ENCODE measurements at places on chromosomes 13 and 19. TPM values are rescaled to one million over a fixed set of nuclear protein-coding genes. Genes with fewer than 3 reads are reported as not detected.

- no peaks in the 10 kb centered on the region for H3K36me3 ChIP-seq
- H3K4me1 ChIP-seq = no peaks in the 10 kb centered on the region
- no peak overlapping the region for H3K4me3 ChIP-seq
- H3K27ac ChIP-seq = no peak overlapping the region
- no peaks in the 10 kb centered on the region for H3K27me3 ChIP-seq
Observed at GRCh38 chr13:98962901-98963590, 14.8 kb downstream of the DOCK9 start.

GRCh38 chr19:35069696-35070095, 28.2 kb downstream of the HPN start:
- no peak overlapping the region for H3K27ac ChIP-seq
- no peak overlapping the region for H3K4me3 ChIP-seq
- no peak for DNase-seq
- no peaks in the 10 kb centered on the region for H3K4me1 ChIP-seq
- no peaks in the 10 kb centered on the region for H3K27me3 ChIP-seq
- no peaks in the 10 kb centered on the region for H3K36me3 ChIP-seq

RFPL4A gene
- total RNA-seq = not detected

CPAMD8 gene
- 0.29 TPM for total RNA-seq

- H3K36me3 ChIP-seq = peaks cover 4% of the 10 kb centered on the region
- peak overlapping the region; percentile 19 for H3K4me3 ChIP-seq
- peaks cover 6% of the 10 kb centered on the region for H3K27me3 ChIP-seq
- H3K4me1 ChIP-seq = no peaks in the 10 kb centered on the region
- peak; percentile 83 for DNase-seq
Observed at GRCh38 chr19:33193269-33193864, 763 bp upstream of the LRP3 start.

CASP14 gene
- total RNA-seq = not detected

DNA sequence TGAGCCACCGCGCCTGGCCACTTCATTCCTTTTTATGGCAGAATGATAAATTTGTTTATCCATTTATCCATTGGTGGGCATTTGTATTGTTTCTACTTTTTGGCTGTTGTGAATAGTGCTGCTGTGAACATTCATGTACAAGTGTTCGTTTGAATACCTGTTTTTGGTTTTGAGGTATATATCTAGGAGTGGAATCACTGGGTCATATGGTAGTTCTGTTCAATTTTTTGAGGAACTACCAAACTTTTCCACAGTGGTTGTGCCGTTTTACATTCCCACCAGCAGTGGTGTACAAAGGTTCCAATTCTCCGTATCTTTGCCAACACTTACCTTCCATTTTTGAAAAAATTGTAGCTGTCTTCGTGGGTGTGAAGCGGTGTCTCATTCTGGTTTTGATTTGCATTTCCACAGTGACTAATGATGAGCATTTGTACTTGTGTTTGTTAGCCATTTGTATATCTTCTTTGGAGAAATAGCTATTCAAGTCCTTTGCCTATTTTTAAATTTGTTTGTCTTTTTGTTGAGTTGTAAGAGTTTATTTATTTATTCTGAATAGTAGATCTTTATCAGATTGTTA, 55.7 kb downstream of the TM9SF2 start:
- no peak for DNase-seq
- peaks cover 46% of the 10 kb centered on the region for H3K36me3 ChIP-seq
- H3K4me1 ChIP-seq = no peaks in the 10 kb centered on the region
- no peak overlapping the region for H3K4me3 ChIP-seq

DNA sequence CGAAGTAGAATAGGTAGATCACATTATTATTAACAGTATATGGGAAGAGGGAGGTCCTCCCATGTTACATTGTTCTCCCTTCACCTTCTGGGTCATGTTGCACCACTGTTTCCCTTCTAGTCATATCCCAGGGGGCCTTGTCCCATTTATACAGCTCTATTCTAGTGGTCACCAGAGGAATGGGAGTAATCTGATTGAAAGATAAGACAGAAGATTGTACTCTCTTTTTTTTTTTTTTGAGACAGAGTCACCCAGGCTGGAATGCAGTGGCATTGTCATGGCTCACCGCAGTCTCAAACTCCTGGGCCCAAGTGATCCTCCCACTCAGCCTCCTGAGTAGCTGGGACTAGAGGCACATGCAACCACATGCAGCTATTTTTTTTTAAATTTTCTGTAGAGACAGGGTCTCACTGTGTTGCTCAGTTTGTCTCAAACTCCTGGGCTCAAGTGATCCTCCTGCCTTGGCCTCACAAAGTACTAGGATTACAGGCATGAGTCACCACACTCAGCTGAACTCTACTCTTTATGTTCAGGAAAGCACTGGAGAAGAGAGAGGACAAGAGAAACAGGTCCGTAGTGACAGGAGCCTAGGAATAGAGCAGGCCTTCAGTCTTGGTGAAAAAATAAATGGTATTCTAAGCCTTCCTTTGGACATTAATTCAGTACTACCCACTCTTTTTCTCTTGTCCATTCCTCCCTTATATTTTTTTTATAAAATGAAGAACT, 4.3 kb upstream of the ZNF529 start:
- no peak overlapping the region for H3K27ac ChIP-seq
- peaks cover 36% of the 10 kb centered on the region for H3K36me3 ChIP-seq
- DNase-seq = no peak
- no peak overlapping the region for H3K4me3 ChIP-seq
- H3K4me1 ChIP-seq = peaks cover 7% of the 10 kb centered on the region
- no peaks in the 10 kb centered on the region for H3K27me3 ChIP-seq

GRCh38 chr13:41145136-41145908, 12.7 kb upstream of the KBTBD6 start:
- no peak for DNase-seq
- peak overlapping the region; percentile 36 for H3K27ac ChIP-seq
- no peaks in the 10 kb centered on the region for H3K36me3 ChIP-seq
- H3K4me1 ChIP-seq = peaks cover 4% of the 10 kb centered on the region
- no peaks in the 10 kb centered on the region for H3K27me3 ChIP-seq

DNA sequence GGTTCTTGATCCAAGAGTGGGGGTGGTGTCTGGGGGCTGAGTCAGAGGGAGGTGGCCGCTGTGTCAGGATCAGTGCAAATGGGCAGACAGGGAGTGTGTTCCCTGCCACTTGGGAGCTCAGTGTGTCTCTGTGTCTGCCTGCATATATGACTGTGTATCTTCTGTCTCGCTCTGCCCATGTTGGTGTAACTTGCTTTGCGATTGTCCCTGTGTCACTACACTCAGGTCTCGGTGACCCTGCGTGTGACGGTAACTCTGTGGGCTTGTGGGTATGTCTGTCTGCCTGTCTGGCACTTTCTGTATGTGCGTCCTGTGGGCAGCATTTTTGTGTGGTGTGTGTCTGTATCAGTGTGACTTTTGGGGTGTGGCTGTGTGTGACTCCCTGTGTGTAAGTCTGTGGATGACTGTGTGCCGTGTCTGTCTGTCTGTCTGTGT, 8.2 kb upstream of the ERFL start:
- no peaks in the 10 kb centered on the region for H3K36me3 ChIP-seq
- peak overlapping the region; percentile 3 for H3K27ac ChIP-seq
- DNase-seq = peak; percentile 97
- H3K4me3 ChIP-seq = peak overlapping the region; percentile 16

FBXL3 gene
- 69.2 TPM for total RNA-seq

DNA sequence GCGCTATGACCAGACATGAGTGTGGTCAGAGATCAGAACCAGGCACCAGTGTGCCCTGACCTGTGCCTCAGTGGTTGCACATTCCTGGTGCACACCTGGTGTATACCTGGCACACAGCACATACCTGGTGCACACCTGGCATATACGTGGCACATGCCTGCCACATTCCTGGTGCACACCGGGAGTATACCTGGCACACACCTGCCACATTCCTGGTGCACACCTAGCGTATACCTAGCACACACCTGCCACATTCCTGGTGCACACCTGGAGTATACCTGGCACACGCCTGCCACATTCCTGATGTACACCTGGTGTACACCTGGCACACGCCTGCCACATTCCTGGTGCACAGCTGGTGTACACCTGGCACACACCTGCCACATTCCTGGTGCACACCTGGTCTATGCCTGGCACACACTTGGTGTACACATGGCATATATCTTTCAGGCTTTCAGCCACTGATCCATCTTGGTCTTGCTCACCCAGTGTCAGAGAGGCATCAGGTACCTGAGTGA, 61.3 kb upstream of the ADGRL1 start:
- peaks cover 28% of the 10 kb centered on the region for H3K27me3 ChIP-seq
- H3K36me3 ChIP-seq = no peaks in the 10 kb centered on the region
- peak; percentile 66 for DNase-seq
- no peaks in the 10 kb centered on the region for H3K4me1 ChIP-seq
- no peak overlapping the region for H3K27ac ChIP-seq
- H3K4me3 ChIP-seq = no peak overlapping the region

GRCh38 chr19:19110410-19111135, 27.7 kb downstream of the TMEM161A start:
- no peaks in the 10 kb centered on the region for H3K27me3 ChIP-seq
- no peaks in the 10 kb centered on the region for H3K36me3 ChIP-seq
- H3K27ac ChIP-seq = no peak overlapping the region
- H3K4me1 ChIP-seq = peaks cover 3% of the 10 kb centered on the region
- DNase-seq = peak; percentile 30

DNA sequence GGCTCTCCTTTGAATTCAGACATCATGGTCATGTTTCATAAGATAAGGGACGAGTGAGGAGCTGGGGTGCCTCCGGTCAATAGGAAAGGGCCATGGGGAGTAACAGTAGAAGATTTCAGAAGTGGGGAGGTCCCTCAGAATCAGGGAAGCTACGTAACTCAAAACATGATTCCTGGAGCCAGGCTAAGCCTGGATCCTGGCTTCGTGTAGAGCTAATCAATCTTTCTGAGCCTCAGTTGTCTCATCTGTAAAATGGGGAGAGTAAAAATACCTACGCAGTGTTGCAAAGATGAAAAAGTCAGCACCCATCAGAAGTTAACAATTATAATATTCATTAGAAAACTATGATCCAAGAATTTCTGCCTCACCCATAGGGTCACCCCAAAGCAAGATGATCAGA, 106.5 kb downstream of the CACNA1A start:
- H3K27ac ChIP-seq = peak overlapping the region; percentile 91
- peak overlapping the region; percentile 15 for H3K4me3 ChIP-seq
- peaks cover 42% of the 10 kb centered on the region for H3K4me1 ChIP-seq
- no peak for DNase-seq
- H3K27me3 ChIP-seq = no peaks in the 10 kb centered on the region

DNA sequence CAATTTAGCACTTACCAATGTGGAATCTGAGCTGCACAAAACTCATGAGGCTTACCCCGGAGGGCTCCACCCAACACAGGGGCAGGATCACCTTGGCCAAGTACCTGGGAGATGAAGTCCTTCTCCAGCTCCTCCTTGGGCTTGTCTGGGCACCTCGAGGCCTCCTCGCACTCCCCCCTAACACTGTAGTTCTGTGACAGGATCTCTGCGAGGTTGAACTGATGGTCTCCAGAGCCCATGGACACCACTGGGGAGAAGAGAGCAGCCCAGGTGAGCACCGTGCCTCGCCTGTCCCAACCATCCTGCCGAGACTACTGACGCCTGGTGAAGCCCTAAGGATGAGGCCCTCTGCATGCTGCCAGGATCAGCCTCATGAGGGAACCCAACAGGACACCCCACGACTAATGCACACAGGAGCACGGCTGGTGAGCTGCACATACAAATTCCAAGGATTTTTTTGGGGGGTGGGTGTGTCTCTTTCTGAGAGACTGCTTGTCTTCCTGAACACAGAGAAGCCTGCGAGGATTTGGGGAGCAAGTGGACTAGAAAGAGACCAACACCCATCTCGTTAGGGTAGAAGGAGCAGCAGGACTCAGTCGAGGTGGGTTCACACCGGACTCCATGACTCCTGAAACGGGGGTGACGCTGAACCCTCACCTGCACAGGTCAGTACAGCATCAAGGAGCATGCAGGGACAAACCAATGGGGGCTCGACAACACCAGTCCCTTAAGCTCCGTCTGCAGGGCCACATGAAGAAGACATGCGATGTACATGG, 10.1 kb downstream of the MIER2 start:
- H3K4me3 ChIP-seq = no peak overlapping the region
- no peaks in the 10 kb centered on the region for H3K27me3 ChIP-seq
- H3K27ac ChIP-seq = no peak overlapping the region
- DNase-seq = peak; percentile 78

DNA sequence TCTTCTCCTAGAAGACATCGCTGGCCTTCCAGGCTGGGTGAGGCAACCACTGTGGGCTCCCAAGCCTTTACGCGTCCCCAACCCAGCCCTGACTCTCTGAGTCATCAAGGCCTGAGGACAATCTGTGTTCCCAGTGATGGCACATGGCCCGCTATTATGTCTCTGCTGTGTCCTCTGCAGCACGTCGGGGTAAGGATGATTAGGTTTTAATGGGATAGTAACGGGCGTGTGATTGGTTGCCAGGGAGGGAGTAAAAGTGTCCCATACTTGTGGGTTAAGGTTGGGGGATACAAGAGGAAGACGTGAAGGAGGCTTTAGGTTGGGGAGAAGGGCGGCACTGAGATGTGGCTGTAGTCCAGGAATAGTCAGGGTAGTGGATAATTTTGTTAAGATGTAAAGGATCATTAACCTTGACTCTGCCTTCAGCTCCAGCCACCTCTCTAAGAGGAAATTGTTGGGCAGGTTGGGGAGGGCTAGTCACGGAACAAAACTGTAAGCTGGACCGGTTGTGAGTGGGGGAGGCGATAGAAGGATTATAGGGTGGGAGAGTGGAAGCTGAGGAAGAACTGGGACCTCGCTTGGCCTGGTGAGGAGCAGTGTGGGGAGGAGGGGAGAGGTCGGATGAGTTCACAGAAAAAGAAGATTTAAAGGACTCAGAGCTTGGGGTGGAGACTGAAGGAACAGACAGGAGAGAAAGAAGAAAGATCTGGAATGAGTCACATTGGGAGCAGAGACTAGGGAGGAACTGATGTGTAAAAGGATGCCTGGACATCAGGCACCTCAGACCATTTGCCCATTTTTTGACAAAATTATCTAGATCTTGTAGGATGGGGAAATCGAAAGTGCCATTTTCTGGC, 27.9 kb upstream of the IGFL1 start:
- H3K4me1 ChIP-seq = no peaks in the 10 kb centered on the region
- H3K4me3 ChIP-seq = no peak overlapping the region
- peaks cover 46% of the 10 kb centered on the region for H3K27me3 ChIP-seq
- H3K27ac ChIP-seq = no peak overlapping the region

GRCh38 chr19:29590278-29590677, 15.8 kb upstream of the POP4 start:
- no peak overlapping the region for H3K27ac ChIP-seq
- no peak for DNase-seq
- no peaks in the 10 kb centered on the region for H3K4me1 ChIP-seq
- H3K36me3 ChIP-seq = no peaks in the 10 kb centered on the region
- no peak overlapping the region for H3K4me3 ChIP-seq
- no peaks in the 10 kb centered on the region for H3K27me3 ChIP-seq

GRCh38 chr13:75055296-75055695, 426.7 kb downstream of the TBC1D4 start:
- H3K4me1 ChIP-seq = peaks cover 9% of the 10 kb centered on the region
- H3K27me3 ChIP-seq = no peaks in the 10 kb centered on the region
- H3K4me3 ChIP-seq = no peak overlapping the region
- no peak overlapping the region for H3K27ac ChIP-seq
- no peaks in the 10 kb centered on the region for H3K36me3 ChIP-seq
